Regular cardiac myocyte (primary cell): ENCODE measurements at places on chromosomes 1 and 21. TPM values are rescaled to one million over a fixed set of nuclear protein-coding genes. Genes with fewer than 3 reads are reported as not detected.

Gene ZNF593OS
- total RNA-seq = 0.28 TPM in 1 of 2 replicates, not detected in the other

Gene SLC26A9
- not detected in 2 replicates for total RNA-seq

Gene IGSF21
- not detected in 2 replicates for total RNA-seq

Gene LRRC53
- not detected in 2 replicates for total RNA-seq

Gene SDF4
- 90.1 and 109 TPM in 2 replicates for total RNA-seq

Gene ZMYM1
- total RNA-seq = 25.4 and 26.8 TPM in 2 replicates

Gene FCRLA
- 1.7 and 2.3 TPM in 2 replicates for total RNA-seq

Gene AVPR1B
- total RNA-seq = not detected in 2 replicates
